Astrocyte of the cerebellum (primary cell): ENCODE measurements at places on chromosomes 6 and 20.

GRCh38 chr6:139175389-139175948, 40.6 kb downstream of the HECA start:
- no peak for DNase-seq

GRCh38 chr6:494394-494793, 102.8 kb downstream of the IRF4 start:
- DNase-seq, result no peak

DNA sequence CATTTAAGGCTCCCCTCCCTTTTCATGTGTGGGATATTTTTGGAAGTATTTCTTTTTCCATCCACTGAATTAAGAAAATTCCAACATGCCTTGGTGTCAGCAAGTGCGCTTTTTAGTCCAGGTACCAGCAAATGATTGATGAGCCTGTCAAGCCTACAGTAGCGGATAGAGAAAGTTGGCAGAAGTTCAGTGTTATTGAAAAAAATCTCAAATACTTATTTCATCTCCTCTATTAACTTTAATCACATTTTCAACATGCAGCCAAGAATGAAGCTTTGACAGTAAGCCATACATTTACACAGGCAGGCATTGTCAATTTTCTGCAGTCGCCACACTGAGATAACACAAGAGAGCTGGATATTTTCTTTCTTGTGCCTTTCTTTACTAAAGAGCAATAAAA, 50.4 kb downstream of the BLOC1S5 start:
- peak; percentile 9 for DNase-seq

DNA sequence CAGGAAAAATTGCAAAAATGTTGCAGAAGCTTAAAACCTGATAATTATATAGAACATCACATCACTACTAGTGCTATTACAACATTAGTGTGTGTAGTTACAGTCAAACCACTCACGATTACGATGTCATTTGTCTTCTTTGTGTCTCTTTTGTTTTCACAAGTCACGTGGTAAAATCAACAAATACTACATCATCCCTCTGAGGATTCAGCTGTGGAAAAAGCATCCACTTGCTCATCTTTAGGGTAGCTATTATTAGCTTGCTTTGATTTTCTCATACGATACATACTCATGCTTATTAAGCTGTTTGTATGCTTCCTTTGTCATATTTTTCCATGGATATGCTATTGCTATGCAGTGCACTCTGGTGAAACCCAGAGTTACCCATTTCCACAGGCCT, 22.2 kb upstream of the ATXN1 start:
- no peak for DNase-seq

- DNase-seq, result no peak
These were observed 476 bp upstream of the CLIC5 start for GRCh38 chr6:46016063-46016608.

DNA sequence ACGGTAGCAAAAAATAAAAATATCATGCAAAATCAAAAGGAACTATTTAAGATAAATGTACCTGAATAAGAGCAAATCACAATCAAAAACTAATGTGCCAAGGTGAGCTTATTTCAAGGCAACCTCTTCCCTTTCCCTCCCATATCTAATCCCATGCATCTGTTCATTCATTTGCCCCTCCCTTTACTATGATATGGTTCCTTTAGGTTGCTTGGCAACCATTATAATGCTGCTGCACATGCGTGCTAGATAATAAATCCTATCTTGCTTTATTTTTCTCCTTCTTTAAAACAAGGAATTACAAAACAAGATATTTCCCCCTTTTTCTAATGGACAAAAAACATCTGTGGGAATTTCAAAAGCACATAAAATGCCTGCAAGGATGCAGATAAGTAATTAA, 318.2 kb upstream of the POU3F2 start:
- DNase-seq, result no peak

DNA sequence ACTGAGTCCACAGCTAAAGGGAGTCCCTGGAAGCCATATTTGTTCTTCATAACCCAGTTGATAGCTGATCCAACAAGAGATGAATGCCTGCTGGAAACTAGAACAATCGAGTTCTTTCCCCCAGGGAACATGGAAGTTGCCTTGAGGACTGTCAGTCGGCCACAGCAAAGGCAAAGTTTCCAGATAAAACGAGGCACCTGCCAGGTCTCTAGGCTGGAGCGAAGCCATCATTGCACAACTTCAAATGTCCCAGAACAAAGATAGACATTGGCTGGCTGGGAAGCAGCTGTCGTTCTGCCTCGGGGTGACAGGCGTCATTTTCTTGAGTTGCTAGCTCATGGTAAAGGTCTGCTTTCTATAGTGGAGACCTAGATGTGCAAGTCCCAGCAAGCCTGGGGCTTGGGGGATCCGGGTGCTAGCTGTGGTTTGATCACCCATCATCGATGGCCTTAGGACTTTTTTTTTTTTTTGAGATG, 184.4 kb upstream of the ZNF217 start:
- DNase-seq, result no peak

DNA sequence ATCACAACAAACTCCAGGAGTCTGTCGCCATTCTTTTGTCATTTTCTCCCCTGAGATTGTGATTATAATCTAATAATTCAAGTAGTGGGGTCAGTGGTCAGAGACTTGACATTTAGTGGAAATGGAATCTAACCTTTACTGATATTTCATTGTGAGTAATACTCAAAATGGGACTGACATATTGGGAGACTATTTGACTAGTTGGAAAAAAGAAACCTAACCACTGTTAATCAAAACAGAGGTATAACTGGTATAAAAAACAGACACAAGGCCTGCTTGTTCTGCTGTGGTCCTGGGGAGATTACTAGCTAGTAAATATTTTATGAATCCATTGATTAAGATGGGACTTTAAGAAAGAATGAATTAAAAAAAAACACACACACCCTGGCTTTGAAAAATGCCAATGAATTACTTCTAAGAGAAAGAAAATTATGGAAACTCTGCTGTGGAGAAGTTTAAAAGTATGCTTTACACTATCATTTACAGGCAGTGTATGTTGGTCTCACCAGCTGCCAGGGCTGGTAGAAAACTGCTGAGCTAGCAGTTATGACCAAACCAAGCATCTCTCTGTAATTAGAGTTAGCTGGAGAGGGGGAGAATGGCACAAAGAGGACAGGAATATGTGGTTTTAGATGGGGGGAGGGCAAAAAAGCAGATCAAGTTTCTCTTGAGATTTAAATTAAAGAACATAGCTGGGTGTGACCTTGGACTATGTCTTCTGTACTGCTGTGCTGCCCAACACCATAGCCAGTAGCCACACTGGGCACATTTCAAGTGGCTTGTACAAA, 103.7 kb downstream of the FYN start:
- no peak for DNase-seq

- DNase-seq, result peak; percentile 49
These were observed 62.8 kb upstream of the TFB1M start for GRCh38 chr6:155377061-155377460.

DNA sequence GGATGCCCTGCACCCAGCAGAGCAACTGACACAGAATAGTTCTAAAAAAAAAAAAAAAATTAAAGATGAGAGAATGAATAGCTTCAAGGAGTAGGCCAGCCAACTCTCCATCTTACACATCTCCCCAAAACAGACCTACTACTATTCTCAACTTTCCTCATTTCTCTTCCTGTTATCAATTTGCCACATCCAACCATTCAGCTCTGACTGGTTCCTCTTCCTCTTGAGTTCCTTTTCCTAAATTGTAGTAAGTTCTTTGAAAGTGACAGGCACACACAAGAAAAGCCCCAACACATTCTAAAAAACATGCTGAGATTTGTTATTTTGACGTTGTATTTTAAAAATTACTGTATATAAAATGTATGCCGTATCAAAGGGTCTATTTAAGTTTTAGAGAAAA, 117.2 kb downstream of the PDSS2 start:
- DNase-seq, result no peak

- DNase-seq, result peak; percentile 11
These were observed 27.0 kb upstream of the TFB1M start for GRCh38 chr6:155341130-155341828.

- DNase-seq, result no peak
These were observed 300.4 kb downstream of the C6orf118 start for GRCh38 chr6:165008971-165009370.

DNA sequence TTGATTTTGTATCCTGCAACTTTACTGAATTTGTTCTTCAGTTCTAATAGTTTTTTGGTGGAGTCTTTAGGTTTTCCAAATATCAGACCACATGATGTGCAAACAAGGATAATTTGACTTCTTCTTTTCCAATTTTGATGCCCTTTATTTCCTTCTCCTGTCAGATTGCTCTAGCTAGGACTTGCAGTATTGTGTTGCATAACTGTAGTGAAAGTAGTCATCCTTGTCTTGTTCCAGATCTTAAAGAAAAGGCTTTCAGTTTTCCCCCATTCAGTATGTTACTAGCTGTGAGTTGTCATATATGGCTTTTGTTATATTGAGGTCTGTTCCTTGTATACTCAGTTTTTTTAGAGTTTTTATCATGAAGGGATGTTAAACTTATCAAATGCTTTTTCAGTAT, 4.6 kb downstream of the MICB start:
- DNase-seq, result no peak

DNA sequence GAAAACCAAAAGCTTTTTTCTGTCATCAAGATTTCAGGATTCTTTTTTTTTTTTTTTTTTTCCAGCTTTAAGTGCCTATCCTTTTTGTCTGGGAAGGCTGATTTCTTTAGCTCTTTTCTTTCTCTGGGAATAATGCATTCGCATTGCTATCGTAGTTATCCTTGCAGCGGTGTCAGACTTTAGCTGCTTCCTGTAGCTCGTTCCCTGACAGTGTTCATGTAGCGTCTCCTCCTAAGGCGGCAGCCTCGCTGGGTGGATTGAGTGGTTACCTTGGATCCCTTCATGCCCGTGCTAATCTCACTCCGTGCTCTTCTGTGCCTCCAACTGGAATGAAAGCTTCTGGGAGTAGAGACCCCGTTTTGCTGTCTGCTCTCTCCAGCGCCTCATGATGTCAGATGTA, 43.1 kb downstream of the UST start:
- no peak for DNase-seq

- DNase-seq, result peak; percentile 55
These were observed 79.9 kb upstream of the SPTLC3 start for GRCh38 chr20:12928755-12929401.

DNA sequence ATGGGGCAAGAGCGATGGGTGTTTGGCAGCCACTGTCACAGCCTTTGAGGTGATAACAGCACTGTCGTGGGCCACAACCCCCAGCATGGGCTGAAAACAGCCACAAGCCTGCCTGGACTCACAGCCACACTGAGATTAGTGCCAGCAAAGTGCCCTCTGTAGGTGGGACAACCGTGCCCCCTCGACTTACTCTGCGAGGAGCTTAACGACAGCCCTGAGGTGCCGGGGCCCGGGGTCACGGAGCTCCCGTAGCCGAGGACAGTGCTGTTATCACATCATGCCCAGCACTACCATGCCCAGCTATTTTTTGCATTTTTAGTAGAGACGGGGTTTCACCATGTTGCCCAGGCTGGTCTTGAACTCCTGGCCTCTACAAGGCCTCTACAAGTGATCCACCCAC, 36.6 kb downstream of the SUMO4 start:
- DNase-seq, result no peak

- no peak for DNase-seq
These were observed 212.0 kb upstream of the PCSK2 start for GRCh38 chr20:17014756-17015366.

DNA sequence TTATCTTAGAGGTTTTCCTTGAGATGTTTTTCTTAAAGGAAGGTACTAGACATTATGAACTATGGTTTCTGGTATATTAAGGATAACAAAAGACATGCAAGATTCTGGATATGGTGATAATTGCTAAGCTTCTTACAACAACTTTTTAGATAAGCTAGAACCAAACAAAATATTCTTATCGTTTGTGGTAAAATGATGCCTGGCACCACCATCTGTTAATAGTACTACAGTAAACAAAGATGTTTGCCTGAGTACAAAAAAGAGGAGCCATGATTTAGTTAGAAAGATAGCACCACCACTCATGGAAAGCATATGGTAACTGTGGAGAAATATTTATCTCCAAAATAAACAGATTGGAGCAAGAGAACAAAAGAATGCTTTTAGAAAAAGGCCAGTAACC, 747.3 kb downstream of the COL12A1 start:
- DNase-seq, result no peak

- no peak for DNase-seq
These were observed 923 bp downstream of the GMDS start for GRCh38 chr6:2244261-2245102.

DNA sequence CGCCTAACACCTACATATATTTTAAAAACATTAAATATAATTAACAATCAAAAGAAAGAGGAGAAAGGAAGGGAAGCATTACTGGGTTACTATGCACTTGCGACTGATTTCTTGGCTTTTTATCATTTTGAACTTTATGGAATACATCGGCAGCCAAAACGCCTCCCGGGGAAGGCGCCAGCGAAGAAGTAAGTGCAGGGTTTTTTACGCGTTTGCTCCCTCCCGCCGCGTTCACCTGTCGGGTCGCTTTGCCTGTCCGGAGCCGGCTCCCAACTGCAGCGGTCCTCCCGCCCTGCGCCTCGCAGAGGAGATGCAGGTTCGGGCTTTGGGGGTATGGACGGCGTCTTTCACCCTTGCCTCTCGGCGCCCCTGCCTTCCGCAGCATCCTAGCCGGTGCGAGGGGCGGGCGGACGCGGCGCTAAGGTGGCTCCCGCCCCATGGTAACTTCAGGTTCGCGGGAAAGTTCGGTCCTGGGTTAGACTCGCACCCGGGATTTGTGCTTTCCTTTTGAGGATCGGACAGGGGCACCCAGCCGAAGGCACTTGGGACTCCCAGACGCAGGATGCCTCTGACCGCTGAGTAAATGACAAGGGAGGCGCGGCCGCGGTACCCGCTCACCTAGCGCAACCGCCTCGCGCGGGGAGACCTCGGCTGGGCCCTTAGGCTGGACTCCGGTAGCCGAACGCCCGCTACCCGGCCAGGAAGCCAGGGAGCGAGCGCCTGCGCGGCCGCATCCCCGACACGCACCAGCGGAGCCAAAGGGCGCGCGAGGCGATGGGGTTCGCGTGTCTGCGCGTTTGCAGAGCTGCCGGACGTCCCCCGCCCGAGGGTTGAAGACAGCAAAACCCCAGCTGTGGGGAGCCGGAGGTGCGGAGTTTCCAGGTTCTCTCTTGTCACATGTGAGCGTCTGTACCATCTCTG, 891 bp downstream of the RSPO3 start:
- DNase-seq, result no peak

- DNase-seq, result no peak
These were observed 83.5 kb downstream of the HAO1 start for GRCh38 chr20:7856756-7857155.

DNA sequence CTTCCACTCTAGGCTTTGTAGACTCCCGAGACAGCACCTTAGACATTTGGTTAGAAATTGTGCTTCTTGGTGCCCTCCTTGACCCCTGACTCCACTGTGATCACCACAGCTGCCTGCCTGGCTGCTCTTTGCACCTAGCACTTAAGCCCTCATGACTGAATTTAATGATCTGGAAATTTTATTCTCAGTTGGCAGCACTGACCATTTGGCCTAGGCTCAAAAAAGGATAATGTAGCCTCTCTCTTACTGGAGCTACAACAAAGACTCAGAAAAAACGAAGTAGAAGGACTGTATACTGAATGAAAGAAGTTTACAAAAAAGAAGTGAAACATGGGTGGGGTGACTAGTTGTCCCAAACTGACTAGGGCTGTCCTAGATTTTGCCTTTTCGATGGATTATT, 11.3 kb upstream of the ABRACL start:
- peak; percentile 37 for DNase-seq

GRCh38 chr6:137309078-137309762, 90.0 kb upstream of the IFNGR1 start:
- peak; percentile 60 for DNase-seq

- no peak for DNase-seq
These were observed 7.7 kb upstream of the BICRAL start for GRCh38 chr6:42774201-42774600.
